ENCODE measurements at places on chromosomes 5 and 9.
A peak's percentile ranks its signal among the peaks of the same experiment; 100 is the strongest.

GRCh38 chr5:97071101-97071500, 71.3 kb downstream of the LIX1 start:
- no peak for DNase-seq

DNA sequence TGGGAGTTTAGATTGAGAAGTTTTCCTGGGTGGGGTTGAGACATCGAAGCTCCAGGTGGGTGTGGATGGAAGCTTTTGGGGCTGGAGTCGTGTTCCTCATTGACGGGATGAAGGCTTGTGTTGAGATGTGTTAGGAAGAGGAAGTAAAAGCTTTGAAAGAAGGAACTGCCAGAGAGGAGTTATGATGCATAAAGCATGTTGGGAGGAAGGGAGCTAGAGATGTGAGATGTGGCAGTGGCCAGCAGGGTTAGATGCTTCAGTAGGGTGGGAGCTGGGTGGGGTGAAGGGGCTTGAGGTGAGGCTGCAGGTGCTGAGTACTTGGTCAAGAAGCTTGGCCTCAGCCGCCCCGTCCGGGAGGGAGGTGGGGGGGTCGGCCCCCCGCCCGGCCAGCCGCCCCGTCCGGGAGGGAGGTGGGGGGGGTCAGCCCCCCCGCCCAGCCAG, 56.7 kb downstream of the HSPA4 start:
- DNase-seq, result no peak

- DNase-seq, result no peak
Observed at GRCh38 chr9:75918909-75919308, 28.4 kb downstream of the PCSK5 start.

GRCh38 chr9:79577969-79578723, 6.4 kb downstream of the TLE4 start:
- DNase-seq, result no peak

GRCh38 chr9:132348676-132349075, 6.1 kb downstream of the SETX start:
- no peak for DNase-seq

DNA sequence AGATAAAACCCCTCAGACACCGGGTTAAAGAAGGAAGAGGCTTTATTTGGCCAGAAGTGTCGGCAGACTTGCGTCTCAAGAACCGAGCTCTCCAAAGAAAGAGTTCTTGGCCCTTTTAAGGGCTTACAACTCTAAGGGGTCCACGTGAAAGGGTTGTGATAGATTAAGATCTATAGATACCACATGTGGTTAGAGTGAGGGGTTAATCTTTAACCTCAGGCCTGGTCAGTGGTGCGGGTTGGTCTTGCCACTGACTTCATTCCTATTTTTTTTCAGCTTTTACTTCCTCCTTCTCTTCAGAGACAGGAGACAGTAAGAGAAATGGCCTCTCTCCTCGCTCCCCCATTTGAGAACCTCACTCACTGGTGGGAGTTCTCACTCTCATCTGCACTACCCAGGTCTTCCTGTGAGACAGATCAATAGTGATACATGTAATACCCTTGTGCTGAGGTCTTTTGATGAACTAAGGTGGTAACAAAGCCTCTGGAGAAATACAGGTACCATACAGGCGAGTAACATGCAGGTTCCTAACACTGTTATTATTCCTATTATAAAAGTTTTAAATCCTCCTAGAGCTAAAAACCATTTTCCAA, 52.4 kb upstream of the COX7C start:
- no peak for DNase-seq

- no peak for DNase-seq
Observed at GRCh38 chr9:92978345-92978875, 31.1 kb downstream of the FGD3 start.

DNA sequence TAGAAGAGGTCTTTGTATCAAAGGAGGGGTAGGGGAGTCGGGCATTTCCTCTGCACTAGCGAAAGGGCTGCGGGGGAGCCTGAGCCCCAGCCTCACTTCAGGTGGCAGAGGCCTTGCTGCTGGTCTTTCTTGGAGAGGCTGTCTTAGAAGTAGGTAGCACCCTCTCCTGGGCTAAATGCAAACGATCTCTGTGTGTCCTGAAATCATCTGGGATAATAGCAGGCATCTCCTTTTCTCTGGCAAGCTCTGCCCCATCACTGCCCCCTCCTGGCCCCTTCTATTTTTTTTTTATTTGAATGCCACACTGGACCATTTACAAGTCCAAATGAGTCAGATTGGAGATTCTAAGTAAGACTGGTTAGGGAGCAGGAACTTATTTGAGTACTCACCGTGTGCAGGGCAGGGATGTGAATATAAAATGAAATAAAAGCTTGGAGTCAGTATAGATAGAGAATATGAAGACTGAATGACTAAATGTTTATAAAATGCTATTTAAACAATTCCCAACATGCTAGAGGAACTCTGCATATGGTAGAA, 137.1 kb downstream of the FGF1 start:
- DNase-seq, result peak; percentile 49

GRCh38 chr9:7212101-7212500, 454.3 kb downstream of the KDM4C start:
- no peak for DNase-seq

DNA sequence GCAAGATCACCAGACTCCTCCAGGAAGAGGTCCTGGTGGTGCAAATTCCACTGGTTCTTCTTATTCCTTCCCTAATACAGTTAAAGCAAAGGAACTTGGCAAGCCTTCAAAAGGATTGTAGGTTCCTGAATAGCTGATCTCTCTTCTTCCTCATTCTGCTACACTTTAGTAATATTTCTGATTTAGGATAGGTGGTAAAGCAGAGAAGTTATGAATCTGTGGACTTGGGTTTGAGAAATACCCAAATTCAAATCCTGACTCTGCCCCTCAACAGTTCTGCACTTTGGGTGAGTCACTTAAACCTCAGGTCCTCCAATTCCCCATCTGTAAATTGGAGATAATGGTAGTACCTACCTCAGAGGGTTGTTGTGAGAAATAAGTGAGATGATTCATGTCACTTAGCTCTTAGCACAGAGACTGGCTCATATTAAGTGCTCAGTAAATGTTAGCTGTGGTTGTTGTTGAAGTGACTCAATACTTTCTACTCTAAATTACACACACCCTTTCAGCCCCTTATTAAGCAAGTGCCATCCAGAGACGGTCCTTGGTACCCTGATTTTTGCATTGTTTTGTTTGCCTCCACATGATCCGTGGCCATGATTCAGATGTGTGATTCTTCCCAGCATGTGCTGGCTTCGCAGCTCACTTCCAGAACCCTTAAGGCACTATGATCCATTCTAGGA, 5.2 kb downstream of the SH3RF2 start:
- no peak for DNase-seq

- DNase-seq, result no peak
Observed at GRCh38 chr9:34555500-34555899, 32.7 kb upstream of the ENHO start.

DNA sequence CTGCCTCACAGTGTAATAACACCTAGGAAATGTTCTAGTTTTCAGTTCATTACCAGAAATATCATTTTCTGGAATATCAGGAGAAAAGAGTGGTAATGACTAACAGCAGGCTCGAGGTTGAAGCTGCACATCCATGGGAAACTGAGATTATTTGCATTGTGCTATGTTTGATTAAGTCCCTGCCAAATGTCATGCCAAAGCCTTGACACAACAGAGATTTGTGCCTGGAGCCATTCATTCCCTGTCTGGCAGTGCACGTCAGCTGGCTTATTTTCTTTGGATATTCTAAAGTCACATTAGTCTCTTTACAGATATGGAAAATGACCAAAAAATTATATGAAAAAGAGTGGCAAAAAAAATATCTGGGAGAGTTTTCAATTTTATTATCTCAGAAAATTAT, 848.0 kb downstream of the PTPRD start:
- DNase-seq, result no peak

DNA sequence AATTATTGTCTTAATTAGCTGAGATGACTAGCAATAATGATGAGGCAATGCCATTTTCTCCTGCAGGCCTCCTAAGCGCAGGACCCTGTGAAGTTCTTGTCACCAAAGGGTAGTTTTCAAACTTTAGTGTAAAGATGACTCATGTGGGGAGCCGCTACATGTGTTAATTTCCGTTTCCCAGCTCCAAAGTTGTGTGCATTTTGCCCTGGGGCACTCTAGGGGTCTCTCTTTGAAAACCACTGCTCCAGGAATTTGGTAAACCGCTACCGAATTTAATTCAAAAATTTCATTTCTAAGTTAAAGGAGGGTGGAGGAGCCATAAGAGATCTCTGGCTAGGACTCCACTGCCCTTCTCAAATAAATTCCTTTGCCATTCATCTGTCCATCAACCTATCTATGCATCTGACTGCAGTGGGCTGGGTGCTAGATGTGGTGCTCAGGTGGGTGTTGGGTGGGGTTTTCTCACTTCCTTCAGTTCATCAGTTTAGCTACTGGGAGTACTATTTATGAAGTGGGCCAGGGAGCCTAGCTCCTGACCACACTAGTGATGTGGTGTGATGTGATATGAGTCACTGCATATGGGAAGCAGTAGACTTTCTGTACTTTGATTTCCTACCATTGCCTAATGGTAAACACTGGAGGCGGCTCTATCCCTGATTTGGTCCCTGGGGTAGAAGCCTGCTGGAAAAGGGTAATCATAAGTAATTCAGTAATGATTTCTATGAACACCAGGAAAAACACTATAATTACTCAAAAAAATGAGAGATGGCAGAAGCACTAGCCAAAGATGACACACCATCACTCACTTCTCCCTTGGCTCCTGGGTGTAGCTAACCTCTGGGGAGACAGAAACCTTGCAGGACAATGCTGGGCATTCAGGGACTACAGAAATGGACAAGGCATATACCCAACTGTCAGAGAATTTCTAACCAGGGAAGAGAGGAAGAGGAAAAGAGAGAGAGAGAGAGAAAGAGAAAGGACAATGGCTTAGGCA, 4.0 kb upstream of the ZSWIM6 start:
- no peak for DNase-seq

DNA sequence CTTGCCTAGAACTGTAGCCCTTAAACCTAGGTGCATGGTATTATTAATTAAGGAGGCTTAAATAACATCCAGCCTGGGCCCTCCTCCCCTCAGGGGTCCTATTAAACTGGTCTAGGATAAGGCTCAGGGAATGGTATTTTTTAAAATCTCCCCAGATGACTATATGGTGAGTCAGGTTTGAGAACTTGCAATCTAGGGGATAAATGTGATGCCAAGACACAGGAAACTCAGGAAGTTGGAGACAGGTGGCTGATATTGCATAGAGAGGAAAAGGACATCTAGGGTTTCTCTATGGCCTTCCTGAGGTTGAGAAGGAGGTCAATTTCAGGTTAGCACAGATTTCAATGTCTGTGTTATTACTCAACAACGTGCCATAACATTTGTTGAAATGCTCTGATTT, 581.0 kb downstream of the TLE1 start:
- DNase-seq, result no peak

DNA sequence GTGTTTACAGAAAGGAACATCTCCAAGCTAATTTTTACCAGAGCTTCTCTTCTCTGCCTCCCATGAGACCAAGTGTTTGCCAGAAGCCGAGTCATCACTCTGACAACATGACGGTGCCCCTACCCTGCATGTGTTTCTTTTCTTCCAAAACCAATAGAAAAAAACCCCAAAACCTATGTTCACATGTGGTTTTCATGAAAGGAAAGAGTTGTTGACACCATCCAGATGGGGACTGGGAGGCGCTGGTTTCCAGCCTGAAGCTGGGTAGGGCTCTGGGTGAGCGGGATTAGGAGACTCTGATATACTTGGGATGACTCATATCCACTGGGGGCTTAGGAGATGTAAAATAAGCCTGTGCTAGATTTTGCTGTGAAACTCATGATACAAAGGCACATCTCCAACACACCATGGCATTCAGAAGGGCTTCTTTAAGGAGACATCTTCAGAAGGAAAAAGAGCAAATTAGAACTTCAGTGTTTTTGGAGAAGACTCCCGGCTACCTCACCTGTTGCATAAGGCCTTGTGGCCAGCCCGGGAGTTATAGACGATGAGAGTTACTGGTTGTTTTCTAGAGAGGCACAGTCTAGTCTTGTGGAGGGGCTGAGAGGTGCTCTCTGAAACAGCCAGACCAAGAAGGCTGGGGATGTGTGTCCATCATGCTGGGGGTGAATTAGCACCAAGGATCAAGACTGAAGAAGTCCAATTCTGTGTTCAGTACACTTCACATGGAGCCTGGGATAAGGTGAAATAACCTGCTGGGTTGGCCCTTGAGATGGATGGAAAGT, 108.9 kb upstream of the LHFPL2 start:
- DNase-seq, result no peak

- no peak for DNase-seq
Observed at GRCh38 chr5:153863951-153864350, 174.8 kb downstream of the FAM114A2 start.

All from NCI-H774 (cell line).